ENCODE measurements at places on chromosomes 12 and 14.

DNA sequence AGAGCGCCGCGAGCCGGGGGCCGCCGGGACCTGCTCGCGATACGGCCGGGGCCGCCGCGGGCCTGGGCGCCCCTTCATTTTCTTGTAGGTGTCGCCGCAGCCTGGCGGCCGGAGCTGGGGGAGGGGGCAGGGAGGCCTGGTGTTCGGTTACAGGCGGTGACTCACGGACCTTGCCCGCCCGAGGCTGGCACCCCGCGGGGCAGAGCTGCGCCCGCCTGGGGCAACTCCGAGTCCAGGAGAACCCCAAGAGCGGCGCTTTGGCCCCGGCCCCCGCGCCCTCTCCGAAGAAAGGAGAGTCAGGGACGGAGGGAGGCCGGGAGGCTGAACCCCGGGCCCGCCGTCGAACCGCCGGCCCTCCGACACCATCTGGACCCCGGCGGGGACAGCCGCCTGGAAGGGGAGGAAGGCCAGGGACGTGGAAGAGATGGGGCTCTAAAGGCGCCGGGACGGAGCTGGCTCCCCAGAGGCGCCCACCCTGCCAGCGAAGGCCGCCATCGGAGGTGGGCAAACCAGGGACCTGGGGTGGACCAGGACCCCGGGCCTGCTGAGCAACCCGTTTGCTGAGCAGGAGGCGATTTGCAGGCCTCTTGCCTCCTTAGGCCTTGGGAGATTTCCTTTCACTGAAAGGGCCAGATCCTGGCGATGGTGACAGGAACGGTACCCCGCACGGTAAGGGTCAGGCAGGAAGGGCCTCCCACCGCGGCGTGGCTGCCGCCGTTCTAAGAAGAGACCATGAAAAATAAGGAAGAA is 843 bp upstream of the NUAK1 start:
- DNase-seq, result no peak

- DNase-seq, result no peak
These were observed 645.6 kb upstream of the TMEM132C start for GRCh38 chr12:127621366-127621765.

DNA sequence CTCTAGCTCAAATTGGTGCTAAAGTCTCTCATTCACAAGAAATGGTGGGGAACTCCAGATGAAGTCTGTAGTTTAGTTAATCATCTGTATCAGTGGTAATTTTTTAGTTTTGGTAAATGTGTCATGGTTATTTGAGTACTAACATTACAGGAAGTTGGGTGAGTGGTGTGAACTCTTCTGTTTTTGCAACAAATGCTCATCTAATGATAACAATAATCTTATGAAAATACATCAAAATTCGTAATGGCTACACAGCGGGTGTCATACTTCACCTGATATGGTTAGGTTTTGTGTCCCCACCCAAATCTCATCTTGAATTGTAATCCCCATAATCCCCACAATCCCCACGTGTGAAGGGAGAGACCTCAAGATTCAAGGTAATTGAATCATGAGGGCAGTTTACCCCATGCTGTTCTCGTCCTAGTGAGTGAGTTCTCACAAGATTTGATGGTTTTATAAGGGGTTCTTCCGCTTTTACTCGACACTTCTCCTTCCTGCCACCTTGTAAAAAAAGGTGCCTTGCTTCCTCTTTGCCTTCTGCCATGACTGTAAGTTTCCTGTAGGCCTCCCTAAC is 209.3 kb upstream of the FOXN3 start:
- DNase-seq, result no peak

- no peak for DNase-seq
These were observed 297.7 kb upstream of the DDHD1 start for GRCh38 chr14:53450871-53451270.

DNA sequence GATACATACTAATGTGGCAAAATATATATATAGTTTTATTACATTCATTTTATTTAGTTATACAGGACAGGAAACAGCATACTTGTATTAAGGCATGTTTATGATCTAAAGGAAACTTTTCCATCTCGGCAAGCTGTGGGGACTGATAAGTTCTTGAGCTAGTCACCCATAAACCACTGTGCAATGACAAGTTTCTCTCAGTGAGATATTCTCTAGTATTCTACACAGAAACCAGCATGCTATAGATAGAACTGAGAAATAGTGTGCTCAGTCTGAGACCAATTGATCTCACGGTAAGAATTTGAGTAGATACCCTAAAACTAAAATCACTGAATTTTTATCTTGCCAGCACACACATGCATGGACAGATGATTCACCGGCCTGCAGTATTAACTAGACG is 717.6 kb upstream of the NOVA1 start:
- no peak for DNase-seq

DNA sequence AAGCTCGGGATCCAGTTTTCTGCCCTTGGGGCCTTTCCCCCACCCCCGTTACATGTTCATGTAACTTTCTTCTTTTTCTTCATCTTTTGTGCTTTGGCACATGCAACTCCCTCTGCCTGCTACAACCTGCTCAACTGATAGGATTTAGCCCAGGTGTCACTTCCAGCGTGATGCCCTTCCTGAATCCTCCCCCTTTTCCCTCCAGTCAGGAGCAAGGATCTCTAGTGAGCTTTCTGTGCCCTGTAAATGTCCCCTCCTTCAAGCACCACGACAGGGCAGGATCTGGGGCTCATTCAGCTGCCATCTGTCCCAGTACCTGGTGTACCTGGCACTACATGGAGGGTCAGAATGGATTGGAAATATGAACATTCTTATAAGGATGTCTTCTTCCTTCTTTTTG is 15.3 kb downstream of the PELI2 start:
- no peak for DNase-seq

DNA sequence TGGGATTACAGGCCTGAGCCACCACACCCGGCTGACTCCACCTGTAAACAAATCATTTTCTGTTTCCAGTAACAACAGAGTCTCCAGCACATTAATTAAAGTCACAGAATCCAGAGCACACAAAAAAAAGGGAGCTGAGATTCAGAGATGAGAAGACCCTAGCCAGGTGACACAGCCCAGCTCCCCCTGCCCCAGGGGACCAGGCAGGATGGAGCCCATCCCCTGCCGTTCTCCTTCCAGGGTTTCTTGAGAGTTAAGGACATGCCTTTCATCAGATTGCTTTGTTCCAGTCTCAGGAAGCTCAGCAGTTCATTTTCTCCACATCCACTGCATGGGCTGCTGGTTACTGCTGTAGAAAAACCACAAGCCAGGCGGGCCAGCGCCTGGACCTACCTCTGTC is 81.2 kb downstream of the RIMBP2 start:
- no peak for DNase-seq

DNA sequence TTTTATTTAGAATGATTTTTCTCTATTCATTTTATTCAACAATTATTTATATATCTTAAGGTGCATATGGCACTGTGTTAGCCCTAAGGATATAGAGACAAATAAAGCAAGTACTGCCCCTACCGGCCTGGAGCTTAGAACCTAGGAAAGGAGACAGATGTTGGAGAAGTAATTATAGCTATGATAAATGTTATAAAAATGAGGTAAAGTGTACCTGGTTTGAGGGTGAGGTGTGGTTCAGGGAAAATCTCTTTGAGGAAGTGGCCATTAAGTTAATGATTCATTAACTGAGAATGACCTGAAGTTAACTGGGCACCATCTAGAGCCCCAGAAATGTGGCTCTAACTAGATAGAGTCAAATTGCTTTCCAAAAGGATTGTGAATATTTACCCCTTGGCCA is 31.9 kb downstream of the CDKL1 start:
- no peak for DNase-seq

DNA sequence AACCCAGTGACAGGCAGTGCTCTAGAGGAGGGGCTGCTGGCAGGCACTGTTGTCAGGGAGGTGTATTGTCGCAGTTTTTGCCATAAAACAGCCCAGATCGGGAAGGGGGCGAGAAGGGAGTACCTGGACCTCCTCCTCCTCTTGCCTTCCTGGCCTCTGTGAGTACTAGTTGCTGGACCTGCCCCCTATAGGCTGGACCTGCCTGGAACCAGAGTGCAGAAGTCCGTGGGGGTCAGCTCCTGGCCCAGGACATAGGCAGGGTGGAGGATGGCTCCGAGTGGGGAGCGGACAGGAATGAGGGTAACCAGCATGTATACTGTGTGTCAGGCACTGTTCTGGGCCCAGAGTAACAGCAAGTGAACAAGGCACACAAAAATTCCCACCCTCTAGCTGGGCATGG is 116.3 kb downstream of the PTPN11 start:
- no peak for DNase-seq

DNA sequence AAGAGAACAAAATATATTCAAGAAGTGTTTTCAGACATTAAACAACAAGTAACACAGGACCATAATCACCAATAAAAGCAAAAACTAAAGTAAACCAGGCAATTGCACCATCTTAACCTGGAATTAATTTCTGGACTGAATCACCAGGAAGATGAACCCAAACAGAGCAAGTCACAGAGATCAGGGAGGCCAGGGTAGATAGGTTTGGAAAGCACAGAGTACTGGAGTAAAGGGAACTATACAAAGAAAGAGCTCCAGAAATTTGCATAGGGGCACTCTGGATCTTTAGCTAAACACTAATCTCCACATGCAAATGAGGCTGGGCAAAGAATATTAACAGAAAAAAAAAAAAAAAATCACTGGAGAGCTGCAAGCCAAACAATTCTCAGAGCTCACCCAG is 84.7 kb downstream of the NUAK1 start:
- DNase-seq, result no peak

DNA sequence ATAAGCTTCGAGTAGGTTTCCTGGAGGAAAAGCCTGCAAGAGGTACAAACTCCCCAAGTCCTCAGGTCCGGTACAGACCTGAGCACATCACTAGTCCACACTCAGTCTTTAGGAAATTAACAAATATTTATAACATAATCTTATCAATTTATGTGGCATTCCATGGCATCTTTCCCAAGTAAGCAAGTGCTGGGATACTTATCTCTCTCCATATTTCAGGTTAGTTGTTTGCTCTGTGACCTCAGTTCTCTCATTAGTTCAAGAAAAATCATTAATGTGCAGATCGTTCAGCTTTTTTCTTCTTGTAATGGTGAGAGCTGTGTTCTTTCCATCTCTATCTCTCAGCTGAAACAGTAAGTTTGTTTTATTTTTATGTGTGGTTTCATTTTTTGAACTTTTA is 34.7 kb downstream of the SPATA7 start:
- no peak for DNase-seq

GRCh38 chr12:119660076-119660475 is 7.9 kb upstream of the PRKAB1 start:
- no peak for DNase-seq

DNA sequence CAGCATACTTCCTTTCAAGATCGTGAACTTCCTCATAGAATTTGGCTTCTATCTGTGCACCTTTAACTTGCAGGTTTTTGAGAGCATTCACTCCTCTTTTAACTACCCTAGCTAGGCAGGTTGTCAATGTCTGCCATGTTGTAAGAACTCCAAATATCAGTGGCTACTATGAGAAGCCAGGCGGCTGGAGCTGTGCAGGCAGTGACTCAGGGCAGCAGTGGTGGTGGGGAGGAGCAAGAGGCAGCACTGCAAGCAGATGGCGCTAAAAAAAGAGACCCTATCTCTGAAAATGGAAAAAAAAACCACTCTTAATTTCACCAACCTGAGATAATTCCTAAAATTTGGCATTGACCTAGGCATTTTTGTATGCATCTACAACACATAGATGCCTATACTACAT is 28.5 kb downstream of the YARS2 start:
- no peak for DNase-seq

DNA sequence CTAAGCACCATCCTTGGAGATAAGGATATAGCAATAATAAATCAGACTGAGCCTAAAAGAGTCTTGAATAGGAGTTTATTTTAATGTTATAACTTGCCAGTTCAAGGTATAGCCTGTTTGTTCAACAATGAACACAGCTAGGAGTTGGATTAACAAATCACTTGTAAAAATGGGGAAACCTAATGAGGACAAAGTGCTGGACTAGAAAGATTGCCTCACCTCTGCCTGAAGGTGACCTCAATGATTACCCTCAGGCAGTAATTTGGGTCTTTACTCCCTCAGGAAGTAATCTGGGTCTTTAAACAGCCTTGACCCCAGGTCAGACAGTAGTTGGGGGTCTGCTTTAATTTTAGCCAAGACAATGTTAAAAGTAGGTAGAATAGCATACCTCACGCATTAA is 35.5 kb upstream of the CDKL1 start:
- no peak for DNase-seq

GRCh38 chr12:334125-334524 is 55.0 kb downstream of the KDM5A start:
- no peak for DNase-seq

DNA sequence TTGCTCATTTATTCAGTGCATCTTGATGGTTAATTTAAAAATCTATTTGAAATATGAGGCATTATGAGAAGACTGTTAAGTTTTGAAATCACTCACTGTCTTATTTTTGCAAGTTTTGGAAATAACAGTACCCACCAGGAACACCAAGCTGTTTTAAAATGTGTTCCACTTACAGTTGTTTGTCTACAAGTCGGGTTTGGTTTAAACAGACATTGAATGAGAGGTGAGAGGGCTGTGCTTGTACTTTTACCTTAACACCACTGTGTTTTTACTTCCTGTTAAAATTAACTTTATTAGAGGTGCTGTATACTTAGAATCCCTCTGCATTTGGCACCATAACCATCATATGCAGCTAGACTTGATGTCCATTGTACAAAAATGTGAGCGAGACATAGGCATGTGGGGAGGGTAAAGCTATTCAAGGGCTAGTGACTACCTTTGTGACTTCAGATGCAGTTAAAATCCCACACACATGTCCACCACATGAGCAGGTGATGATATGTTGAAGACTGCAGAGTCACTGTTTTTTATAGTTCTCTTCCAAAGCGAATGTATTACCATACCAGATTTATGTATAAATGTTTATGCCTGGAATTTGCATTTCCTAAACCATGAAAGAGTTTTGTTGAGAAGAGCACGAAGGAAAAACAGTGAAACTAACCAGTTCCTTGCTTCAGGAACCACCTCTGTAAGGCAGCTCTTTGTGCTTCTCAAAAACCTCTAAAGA is 12.9 kb downstream of the ELK3 start:
- no peak for DNase-seq

GRCh38 chr12:25152055-25152454 is 42.9 kb downstream of the DNAI7 start:
- DNase-seq, result no peak

DNA sequence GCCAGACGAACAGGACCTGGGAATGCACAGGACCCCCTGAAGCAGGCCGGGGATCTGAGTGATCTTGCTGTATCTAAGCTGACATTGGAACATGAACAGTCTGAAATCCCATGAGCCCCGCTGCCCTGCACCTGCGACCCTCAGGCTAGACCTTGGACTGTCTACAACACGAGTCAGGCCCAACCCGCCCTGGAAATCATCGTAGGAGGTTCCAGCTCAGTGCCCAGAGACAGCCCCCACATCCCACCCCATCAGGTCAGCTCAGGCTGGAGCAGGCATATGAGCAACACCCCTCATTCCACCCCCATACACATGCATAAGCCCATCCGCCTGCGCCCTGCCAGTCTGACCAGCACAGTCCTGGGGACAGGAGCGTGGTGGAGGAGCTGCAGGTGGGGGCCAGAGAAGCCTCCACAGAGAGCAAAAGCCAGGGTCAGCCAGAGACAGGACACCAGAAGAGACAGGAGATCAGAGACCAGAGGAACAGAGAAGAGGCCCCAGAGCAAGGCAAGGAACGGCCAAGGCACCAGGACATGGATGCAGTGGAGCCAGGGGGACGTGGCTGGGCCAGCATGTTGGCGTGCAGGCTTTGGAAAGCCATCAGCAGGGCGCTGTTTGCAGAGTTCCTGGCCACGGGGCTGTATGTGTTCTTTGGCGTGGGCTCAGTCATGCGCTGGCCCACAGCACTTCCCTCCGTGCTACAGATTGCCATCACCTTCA is at the start of gene AQP6:
TSS of gene AQP6 (plus strand) at position 307 of the 720 bp plus-strand sequence. CDS start at position 534, 227 bp downstream.
- no peak for DNase-seq

Measured in activated T-helper 1 cell treated with Interleukin-2 at 50 U/mL for 16 hours (primary cell).